ENCODE measurements at places on chromosomes 12 and 14.

GRCh38 chr14:69090187-69090789 lies 62.6 kb downstream of the DCAF5 start:
- peak; percentile 15 for DNase-seq

- DNase-seq, result no peak
Measured at GRCh38 chr12:106154751-106155273, 16.1 kb upstream of the NUAK1 start.

DNA sequence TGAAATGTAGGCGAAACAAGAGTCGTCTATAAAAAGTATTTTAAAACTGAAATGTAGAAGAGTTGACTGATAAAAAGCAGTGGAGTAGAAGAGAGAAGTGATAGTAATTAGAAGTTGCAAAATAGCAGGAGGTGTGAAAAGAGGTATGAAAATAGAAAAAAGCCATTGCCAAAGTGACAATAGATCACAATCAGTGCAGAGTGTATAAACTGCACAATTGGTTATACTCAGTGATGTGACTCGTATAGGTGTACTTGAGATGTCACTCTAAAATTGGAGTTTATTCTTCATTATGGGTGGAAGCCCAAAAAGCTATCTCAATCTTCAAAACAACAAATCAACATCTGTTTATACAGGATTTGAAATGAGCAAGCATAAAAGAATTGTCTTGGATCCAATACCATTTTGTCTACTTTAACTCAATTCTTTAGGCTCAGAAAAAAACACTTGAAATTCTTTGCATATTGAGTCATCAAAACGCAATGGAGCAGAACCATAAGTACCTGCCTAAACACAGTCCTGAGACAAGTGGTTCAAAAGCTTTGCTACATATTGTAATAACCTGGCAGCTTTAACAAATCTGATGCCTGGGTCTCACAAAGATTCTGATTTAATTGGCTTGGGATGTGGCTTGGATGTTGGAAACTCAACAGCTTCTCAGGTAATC lies 8.8 kb downstream of the IKBIP start:
- DNase-seq, result no peak

GRCh38 chr12:121801595-121802484 lies 2.0 kb upstream of the SETD1B start:
- DNase-seq, result no peak

DNA sequence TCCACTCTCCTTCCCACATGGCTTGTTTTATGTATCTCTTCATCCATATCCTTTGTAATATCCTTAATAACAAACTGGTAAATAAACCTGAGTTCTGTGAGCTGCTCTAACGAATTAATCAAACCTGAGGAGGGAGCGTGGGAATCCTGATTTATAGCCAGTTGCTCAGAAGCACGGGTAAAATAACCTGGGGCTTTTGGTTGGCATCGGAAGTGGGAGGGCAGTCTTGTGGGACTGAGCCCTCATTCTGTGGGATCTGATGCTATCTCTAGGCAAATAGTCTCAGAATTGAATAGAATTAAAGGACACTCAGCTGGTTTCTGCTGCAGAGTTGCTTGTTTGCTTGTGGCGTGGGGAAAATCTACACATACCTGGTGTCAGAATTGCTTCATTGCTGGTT lies 17.5 kb upstream of the LDHB start:
- DNase-seq, result no peak

- DNase-seq, result no peak
Measured at GRCh38 chr14:103463851-103464250, 58.8 kb downstream of the CKB start.

- DNase-seq, result peak; percentile 66
Measured at GRCh38 chr12:107990325-107990724, 138.8 kb upstream of the WSCD2 start.

- no peak for DNase-seq
Measured at GRCh38 chr12:24997970-24998582, 49.2 kb upstream of the BCAT1 start.
